Breast epithelium (tissue), 4 donors: ENCODE measurements at places on chromosomes 12 and 14. TPM values are rescaled to one million over a fixed set of nuclear protein-coding genes. Genes with fewer than 3 reads are reported as not detected.
A peak's percentile ranks its signal among the peaks of the same experiment; 100 is the strongest.

DNA sequence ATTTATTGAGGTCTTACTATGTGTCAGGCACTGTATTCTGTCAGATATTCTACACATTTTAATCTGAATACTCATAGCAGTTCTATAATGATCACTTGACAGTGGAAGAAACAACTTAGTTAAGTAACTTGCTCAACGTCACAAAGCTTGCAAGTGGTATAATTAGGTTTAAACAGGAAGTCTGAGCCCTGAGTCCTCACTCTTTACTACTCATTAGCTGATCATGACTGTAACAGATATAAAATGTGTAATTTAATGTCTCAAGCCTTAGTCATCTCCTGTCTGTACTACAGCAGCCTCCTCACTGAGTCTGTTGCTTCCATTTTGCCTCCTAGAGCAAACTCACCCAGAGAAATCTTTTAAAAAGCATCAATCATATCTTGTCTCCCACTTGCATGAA is 38.9 kb downstream of the PPP4R4 start:
- no peak overlapping the region for H3K27ac ChIP-seq
- no peaks in the 10 kb centered on the region for H3K4me1 ChIP-seq
- no peak overlapping the region for H3K4me3 ChIP-seq
- DNase-seq = no peak
- no peaks in the 10 kb centered on the region for H3K36me3 ChIP-seq

- DNase-seq = no peak
- H3K27me3 ChIP-seq = no peaks in the 10 kb centered on the region
- no peaks in the 10 kb centered on the region for H3K4me1 ChIP-seq
- H3K36me3 ChIP-seq = no peaks in the 10 kb centered on the region
These were observed 40.3 kb upstream of the GCH1 start for GRCh38 chr14:54942913-54943312.

DNA sequence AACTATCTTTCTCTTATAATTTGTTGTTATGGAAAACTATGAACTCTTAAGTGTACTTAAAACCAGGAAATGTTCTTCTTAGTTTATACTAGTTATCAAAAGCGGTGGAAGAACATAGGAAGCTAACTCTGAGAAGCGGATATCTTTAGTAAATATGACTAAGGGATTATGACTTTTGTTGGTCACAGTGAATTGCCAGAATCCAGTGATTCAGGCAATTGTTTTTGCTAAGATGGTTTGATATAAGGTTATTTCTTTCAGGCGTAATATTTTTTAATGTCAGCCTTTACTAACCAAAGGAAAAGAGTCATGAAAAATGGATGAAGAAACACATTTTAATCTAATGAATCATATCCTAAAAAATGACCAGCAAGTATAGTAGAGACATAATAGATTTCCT is 473.5 kb downstream of the FOXG1 start:
- no peak overlapping the region for H3K4me3 ChIP-seq
- H3K4me1 ChIP-seq = no peaks in the 10 kb centered on the region
- no peak overlapping the region for H3K27ac ChIP-seq
- no peak for DNase-seq
- H3K36me3 ChIP-seq = no peaks in the 10 kb centered on the region

DNA sequence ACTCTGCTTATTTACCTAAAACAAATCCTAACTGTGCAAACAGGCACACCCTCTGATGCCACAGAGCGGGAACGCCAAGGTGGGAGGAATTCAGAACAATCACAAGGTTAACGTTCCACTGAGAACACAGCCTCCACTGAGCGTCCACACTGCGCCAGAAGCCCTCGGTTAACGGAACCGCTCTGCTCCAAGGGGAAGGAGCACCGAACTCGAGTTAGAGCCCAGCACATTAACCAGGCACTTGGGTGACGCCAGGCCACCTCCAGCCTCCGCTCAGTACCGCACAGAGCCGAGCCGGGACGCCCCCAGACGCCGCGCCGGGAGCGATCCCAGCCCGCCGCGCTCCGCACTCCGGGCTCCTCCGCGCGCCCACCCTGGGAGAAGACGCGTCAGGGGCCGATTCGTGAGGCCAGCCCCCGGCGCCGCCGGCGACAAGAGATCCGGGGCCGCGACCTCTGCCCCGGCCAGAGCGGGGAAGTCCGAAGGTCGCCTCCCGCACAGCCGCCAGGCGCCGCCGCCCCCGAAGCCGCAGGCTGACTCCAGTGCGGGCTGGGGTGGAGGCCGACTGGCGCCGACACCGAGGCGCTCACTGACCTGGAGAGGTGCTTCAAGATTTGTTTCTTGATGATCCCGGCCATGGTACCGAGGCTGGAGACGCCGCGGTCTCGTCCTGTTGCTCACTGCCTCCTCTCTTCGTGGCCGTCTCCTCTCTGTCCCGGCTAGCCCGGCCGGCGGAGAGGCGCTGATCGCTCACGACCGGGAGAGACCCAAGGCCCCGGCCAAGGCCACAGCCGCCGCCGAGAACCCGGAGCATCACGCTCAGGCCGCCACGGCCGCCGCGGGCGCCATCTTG is 450 bp downstream of the BLTP3B start:
- peak overlapping the region; percentile 79 for H3K4me3 ChIP-seq
- peak; percentile 52 for DNase-seq
- H3K36me3 ChIP-seq = no peaks in the 10 kb centered on the region
- H3K27ac ChIP-seq = peak overlapping the region; percentile 99
- no peaks in the 10 kb centered on the region for H3K27me3 ChIP-seq
- peaks cover 12% of the 10 kb centered on the region for H3K4me1 ChIP-seq

DNA sequence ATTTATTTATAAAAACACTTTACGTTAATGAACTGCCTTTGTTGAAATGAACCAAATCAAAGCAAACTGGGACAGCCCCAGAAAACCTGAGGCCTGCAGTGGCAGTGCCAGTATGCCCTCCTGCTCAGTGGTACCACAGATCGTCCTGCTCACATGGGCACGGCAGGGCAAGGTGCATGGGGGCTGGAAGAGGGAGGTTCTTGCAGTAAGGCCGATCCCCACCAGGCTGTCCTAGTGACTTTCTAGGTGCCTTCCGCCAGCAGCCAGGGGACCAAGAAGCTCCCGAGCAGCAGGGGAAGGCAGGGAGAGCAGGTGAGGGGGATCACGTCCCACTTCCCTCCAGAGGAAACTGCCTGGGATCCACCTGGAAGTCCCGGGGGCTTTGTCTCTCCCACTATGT is 63.9 kb downstream of the TESC start:
- no peaks in the 10 kb centered on the region for H3K27me3 ChIP-seq
- H3K4me1 ChIP-seq = no peaks in the 10 kb centered on the region
- H3K4me3 ChIP-seq = no peak overlapping the region
- H3K27ac ChIP-seq = no peak overlapping the region
- DNase-seq = no peak

GRCh38 chr12:23004473-23005020 is 379.6 kb downstream of the ETNK1 start:
- H3K4me3 ChIP-seq = no peak overlapping the region
- H3K36me3 ChIP-seq = no peaks in the 10 kb centered on the region

DNA sequence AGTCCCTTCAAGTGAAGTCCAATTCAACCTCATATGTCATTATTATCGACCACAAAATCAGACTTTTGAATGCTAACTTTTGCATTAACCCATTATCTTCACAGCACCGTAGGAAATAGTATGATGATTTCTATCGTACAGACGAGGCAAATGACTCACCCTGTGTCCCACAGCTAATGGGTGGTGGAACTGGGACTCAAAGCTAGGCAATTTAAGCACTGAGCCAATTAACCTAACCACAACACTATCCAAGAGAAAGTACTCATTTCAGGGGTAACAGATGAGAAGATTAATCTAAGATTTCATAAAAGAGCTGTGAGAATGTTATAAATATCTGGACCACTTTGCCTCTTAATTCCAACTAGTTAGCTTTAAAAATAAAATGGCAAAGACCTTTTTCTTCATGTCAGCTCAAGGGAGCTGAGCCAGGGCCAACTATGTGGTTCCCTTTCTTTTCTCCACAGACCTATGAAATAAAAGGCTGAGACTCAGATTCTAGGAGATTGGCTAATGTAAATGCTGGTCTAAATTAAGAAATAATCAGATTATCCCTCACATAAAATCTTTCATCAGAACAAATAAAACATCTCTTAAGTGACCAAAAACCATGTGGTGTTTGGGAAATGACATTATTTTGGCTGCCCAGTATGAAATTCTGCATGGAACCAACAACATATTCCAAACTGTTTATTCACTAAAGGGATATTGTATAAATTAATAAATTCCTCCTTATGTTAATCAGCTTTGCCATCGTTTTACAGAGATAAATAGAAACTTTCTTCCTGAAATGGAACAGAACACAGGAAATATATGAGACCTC is 4.9 kb downstream of the PTGER2 start:
- no peak overlapping the region for H3K27ac ChIP-seq
- H3K4me1 ChIP-seq = no peaks in the 10 kb centered on the region
- no peaks in the 10 kb centered on the region for H3K36me3 ChIP-seq
- H3K27me3 ChIP-seq = no peaks in the 10 kb centered on the region

DNA sequence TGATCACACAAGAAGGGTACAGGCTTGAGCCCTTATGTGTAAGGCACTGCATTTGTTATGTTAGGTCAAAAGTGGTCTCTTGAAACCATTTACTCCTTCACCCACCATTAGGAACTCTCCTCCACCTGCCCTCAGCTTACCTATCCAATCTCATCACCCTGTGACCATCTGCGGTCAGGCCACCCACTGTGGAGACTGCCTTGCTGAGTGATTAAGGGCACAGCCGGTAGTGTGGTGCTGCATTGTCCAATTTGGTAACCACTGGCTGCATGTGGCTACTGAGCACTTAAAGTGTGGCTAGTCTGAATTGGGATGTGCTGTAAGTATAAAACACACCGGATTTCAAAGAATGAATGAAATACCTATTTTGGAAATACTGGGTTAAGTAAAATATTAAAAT is 177.1 kb upstream of the PARP11 start:
- no peak for DNase-seq
- no peak overlapping the region for H3K4me3 ChIP-seq
- no peaks in the 10 kb centered on the region for H3K36me3 ChIP-seq
- H3K4me1 ChIP-seq = no peaks in the 10 kb centered on the region
- peaks cover 8% of the 10 kb centered on the region for H3K27me3 ChIP-seq

DNA sequence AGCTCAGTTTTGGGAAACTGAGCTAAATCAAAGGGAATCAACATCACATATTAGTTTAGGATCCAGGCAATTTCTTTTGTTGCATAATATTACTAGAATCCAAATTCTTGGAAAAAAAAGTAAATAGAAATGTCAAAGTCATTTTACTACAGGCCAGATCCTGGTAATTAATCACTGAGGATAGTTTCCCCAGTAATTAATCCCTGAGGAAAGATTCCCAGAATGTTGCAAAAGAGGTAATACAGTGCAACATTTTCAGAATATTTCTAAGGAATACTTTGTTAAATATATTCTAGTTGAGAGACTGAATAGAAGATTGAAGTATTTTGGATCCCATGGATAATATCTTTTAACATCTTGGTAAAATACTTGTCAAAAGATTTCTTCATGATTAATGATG is 207.0 kb upstream of the GARIN2 start:
- H3K27ac ChIP-seq = no peak overlapping the region
- H3K27me3 ChIP-seq = no peaks in the 10 kb centered on the region
- H3K4me1 ChIP-seq = no peaks in the 10 kb centered on the region

GRCh38 chr14:26175658-26176057 is 422.2 kb downstream of the NOVA1 start:
- no peaks in the 10 kb centered on the region for H3K27me3 ChIP-seq
- H3K4me1 ChIP-seq = no peaks in the 10 kb centered on the region
- H3K4me3 ChIP-seq = no peak overlapping the region
- no peak overlapping the region for H3K27ac ChIP-seq
- H3K36me3 ChIP-seq = no peaks in the 10 kb centered on the region
- no peak for DNase-seq

DNA sequence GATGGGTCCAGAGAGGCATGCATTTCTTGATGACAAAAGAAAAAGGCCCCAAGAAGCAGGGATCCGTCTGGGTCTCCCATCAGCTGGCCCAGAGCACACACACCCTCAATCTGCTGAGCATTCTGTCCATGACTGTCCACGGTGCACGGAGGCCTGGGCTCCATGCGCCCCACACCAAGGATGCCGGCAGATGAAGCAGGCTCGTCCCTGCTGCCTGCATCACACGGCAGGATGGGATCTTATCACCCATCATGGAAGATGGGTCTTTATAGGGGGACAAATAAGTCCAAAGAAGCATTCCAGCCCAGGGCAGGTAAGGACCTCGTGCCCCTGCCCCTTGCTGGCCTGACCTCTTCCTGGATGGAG is 59.7 kb downstream of the PRIMA1 start:
- DNase-seq = no peak
- no peak overlapping the region for H3K27ac ChIP-seq
- no peak overlapping the region for H3K4me3 ChIP-seq
- no peaks in the 10 kb centered on the region for H3K4me1 ChIP-seq
- H3K36me3 ChIP-seq = no peaks in the 10 kb centered on the region
- H3K27me3 ChIP-seq = no peaks in the 10 kb centered on the region

DNA sequence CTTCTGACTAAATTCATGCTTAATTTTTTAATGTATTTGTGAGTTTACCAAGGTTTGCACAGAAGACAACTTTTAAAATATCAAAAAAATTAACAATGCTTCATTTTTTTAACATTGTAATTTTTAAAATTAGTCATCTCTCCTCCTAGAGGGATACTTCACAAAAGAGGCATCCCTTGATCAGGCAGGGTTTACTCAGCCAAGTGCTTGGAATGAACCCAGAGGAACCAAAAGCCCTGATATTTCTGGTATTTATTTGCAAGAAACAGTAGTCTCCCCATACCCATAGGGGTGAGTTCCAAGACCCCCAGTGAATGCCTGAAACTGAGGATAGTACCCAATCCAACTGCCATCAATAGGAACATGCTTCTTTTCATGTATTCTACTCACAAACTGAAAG is 52.5 kb downstream of the GARIN6 start:
- no peaks in the 10 kb centered on the region for H3K4me1 ChIP-seq
- no peaks in the 10 kb centered on the region for H3K27me3 ChIP-seq
- no peak overlapping the region for H3K27ac ChIP-seq
- H3K36me3 ChIP-seq = no peaks in the 10 kb centered on the region
- no peak overlapping the region for H3K4me3 ChIP-seq
- DNase-seq = no peak

- H3K36me3 ChIP-seq = no peaks in the 10 kb centered on the region
- DNase-seq = no peak
- H3K4me3 ChIP-seq = no peak overlapping the region
- no peaks in the 10 kb centered on the region for H3K27me3 ChIP-seq
- no peaks in the 10 kb centered on the region for H3K4me1 ChIP-seq
These were observed 77.6 kb upstream of the RIC8B start for GRCh38 chr12:106696681-106697417.

GRCh38 chr12:120230326-120230973 is 29.5 kb upstream of the RPLP0 start:
- peak overlapping the region; percentile 94 for H3K27ac ChIP-seq
- no peaks in the 10 kb centered on the region for H3K36me3 ChIP-seq
- DNase-seq = no peak
- no peaks in the 10 kb centered on the region for H3K27me3 ChIP-seq
- H3K4me3 ChIP-seq = no peak overlapping the region

- H3K27me3 ChIP-seq = no peaks in the 10 kb centered on the region
- no peaks in the 10 kb centered on the region for H3K36me3 ChIP-seq
- H3K27ac ChIP-seq = no peak overlapping the region
- H3K4me1 ChIP-seq = peaks cover 5% of the 10 kb centered on the region
- no peak for DNase-seq
These were observed 592 bp upstream of the KCNK10 start for GRCh38 chr14:88323523-88324199.

Gene ABCD2
- 48.0 TPM for total RNA-seq

Gene KLRG1
- total RNA-seq = 3.8 TPM

Gene PITPNM2
- total RNA-seq = 7.5 TPM

Gene PTPRQ
- total RNA-seq = 0.66 TPM

Gene SMAGP
- total RNA-seq = 15.5 TPM

Gene DAO
- total RNA-seq = not detected

Gene POTEM
- not detected for total RNA-seq
